NCI-H187 (cell line): ENCODE measurements at places on chromosomes 3 and 15.

- DNase-seq: no peak
These were observed 28.2 kb downstream of the GRM2 start for GRCh38 chr3:51735039-51735438.

- no peak for DNase-seq
These were observed 446.6 kb upstream of the BCHE start for GRCh38 chr3:166283840-166284239.

GRCh38 chr3:45554006-45554666, 40.4 kb upstream of the LIMD1 start:
- no peak for DNase-seq

GRCh38 chr3:8743021-8743601, 9.5 kb downstream of the CAV3 start:
- DNase-seq: no peak

GRCh38 chr15:99105514-99106341, 848 bp downstream of the SYNM start:
- no peak for DNase-seq
